ENCODE measurements at places on chromosomes 7 and 10. TPM values are rescaled to one million over a fixed set of nuclear protein-coding genes. Genes with fewer than 3 reads are reported as not detected.

DNA sequence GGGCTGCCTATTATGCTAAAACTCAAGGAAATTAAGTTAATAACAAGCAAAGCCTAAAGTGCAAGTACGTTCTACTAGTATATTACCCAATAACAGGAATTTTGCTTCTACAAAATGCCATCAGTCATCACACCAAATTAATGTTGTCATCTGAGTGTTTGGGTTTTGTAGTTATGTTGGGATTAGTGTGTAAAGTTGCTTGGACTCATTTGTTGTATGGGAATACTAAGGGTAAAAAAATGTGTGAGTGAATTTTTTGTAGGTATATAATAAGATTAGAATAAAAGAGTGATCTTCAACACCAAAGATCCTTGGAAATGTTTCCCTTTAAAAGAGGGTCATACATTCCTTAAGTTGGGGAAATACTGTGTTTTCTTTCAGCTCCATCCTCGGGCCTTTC lies 38.6 kb downstream of the NRP1 start:
- H3K27ac ChIP-seq = peak overlapping the region; percentile 50
- H3K4me1 ChIP-seq = peaks cover 23% of the 10 kb centered on the region
- H3K36me3 ChIP-seq = peaks cover 13% of the 10 kb centered on the region
- H3K27me3 ChIP-seq = no peaks in the 10 kb centered on the region
- no peak overlapping the region for H3K4me3 ChIP-seq

DNA sequence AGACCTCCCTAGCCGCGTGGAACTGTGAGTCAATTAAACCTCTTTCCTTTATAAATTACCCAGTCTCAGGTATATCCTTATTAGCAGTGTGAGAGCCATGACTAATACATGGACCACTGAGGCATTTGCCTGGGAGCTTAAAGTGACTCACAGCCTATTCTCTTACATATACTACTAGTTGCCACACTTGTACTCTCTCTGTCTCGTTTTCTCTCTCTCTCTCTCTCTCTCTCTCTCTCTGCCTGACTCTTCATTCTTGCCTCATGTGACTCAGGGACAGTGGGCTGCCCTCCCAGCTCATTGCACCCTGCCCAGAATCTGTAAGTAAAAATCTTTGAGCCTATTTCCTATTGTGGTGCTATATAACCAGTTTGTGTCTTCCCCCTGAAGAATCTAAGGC lies 238.5 kb upstream of the MAGI2 start:
- no peak for DNase-seq
- no peak overlapping the region for H3K4me3 ChIP-seq
- H3K4me1 ChIP-seq = no peaks in the 10 kb centered on the region
- no peak overlapping the region for H3K27ac ChIP-seq
- H3K27me3 ChIP-seq = no peaks in the 10 kb centered on the region

GRCh38 chr10:19811540-19811939 lies 4.7 kb upstream of the PLXDC2 start:
- no peak overlapping the region for H3K27ac ChIP-seq
- no peaks in the 10 kb centered on the region for H3K4me1 ChIP-seq
- H3K4me3 ChIP-seq = no peak overlapping the region
- H3K27me3 ChIP-seq = no peaks in the 10 kb centered on the region

SLC35G1 gene
- 6.0 TPM for total RNA-seq

DNA sequence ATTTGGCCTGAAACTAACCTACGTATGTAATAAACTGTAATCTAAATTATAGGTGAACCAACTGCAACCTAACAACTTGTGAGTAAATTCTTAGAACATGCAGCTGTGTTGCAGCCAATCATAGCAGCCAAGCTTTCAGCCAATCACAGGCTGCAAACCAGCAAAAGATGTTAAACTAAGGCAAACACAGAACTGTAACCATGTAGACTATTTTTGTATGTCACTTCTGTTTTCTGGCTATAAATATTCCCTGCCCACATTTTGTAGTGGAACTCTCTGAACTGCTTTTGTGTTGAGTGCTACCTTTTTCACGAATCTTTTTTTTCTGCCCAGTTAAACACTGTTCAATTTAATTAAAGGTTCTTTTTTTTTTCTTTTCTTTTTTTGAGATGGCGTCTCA lies 28.2 kb upstream of the ZPBP start:
- no peak overlapping the region for H3K27ac ChIP-seq
- no peaks in the 10 kb centered on the region for H3K27me3 ChIP-seq
- no peaks in the 10 kb centered on the region for H3K36me3 ChIP-seq
- no peak for DNase-seq
- no peaks in the 10 kb centered on the region for H3K4me1 ChIP-seq

DNA sequence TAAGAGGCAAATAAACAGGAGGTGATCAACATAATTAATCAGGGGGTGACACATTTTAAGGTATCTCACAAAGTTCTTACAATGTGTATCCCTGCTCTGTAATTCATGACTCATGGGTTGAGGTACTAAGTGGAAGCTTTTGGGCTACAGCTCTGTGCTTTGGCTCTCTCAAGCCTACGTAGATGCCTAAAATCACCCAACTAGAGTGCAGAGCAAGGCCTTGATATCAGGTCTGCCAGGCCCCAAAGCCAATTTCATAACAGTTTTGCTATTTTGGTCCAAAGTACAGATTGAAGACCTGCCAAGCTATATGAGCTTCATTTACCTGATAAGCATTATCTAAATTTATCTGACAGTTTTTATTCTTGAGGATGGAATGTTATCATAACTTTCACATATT lies 175.3 kb upstream of the BET1 start:
- no peaks in the 10 kb centered on the region for H3K4me1 ChIP-seq
- H3K36me3 ChIP-seq = no peaks in the 10 kb centered on the region
- no peak overlapping the region for H3K27ac ChIP-seq
- H3K4me3 ChIP-seq = no peak overlapping the region
- no peak for DNase-seq

- no peak overlapping the region for H3K27ac ChIP-seq
- H3K36me3 ChIP-seq = no peaks in the 10 kb centered on the region
- H3K4me3 ChIP-seq = no peak overlapping the region
- no peaks in the 10 kb centered on the region for H3K27me3 ChIP-seq
Measured at GRCh38 chr7:37493810-37494209, 45.1 kb upstream of the ELMO1 start.

ABLIM1 gene
- total RNA-seq = 148 TPM

- no peak overlapping the region for H3K4me3 ChIP-seq
- no peak for DNase-seq
- H3K36me3 ChIP-seq = no peaks in the 10 kb centered on the region
- no peaks in the 10 kb centered on the region for H3K27me3 ChIP-seq
Measured at GRCh38 chr10:78650122-78650521, 418.6 kb upstream of the ZMIZ1 start.

GRCh38 chr7:36261019-36261754 lies 108.1 kb downstream of the EEPD1 start:
- H3K4me1 ChIP-seq = peaks cover 8% of the 10 kb centered on the region
- no peaks in the 10 kb centered on the region for H3K36me3 ChIP-seq
- H3K4me3 ChIP-seq = no peak overlapping the region
- no peaks in the 10 kb centered on the region for H3K27me3 ChIP-seq

DNA sequence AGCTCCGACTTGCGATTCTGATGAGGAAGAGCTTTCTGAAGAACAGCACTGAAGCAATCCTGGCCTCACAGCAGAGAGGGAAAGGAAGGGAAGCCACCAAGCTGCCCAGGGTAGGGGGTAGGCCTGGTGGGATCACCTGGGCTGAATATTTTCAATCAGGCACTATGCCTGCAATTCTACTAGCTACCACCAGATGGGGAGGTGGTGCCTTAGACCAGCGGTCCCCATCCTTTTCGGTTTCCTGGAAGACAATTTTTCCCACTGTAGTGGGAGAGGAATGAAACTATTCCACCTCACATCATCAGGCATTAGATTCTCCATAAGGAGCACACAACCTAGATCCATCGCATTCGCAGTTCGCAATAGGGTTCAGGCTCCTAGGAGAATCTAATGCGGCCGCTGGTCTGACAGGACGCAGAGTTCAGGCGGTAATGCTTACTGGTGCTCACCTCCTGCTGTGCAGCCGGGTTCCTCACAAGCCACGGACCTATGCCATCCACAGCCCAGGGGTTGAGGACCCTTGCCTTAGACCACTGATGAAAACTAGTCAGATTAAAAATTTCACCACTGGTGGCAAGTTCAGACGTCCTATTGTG lies 2.7 kb downstream of the LRRC20 start:
- H3K36me3 ChIP-seq = no peaks in the 10 kb centered on the region
- peaks cover 30% of the 10 kb centered on the region for H3K4me1 ChIP-seq
- H3K27ac ChIP-seq = peak overlapping the region; percentile 88
- no peak for DNase-seq

DNA sequence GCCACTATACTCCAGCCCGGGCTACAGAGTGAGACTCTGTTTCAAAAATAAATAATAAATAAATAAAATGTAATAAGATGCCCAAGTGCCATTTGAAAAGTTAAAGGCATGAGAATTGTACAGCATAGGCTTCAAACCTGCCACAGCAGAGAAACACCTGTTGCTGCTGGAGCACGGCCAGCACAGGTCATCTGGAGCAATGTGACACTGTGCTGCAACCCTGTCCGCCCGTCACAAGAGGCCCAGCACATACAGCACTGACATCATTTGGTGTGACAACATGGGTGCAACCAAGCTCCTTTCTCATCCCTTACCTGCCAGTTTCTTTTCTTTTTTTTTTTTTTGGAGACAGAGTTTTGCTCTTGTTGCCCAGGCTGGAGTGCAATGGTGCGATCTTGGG lies 1.3 kb downstream of the RFC2 start:
- no peaks in the 10 kb centered on the region for H3K27me3 ChIP-seq
- no peak for DNase-seq
- peaks cover 13% of the 10 kb centered on the region for H3K36me3 ChIP-seq
- no peak overlapping the region for H3K27ac ChIP-seq

SEMA4G gene
- total RNA-seq = 18.1 TPM

THSD7A gene
- 2.0 TPM for total RNA-seq

SKIDA1 gene
- total RNA-seq = 42.4 TPM

GRCh38 chr7:132234711-132235110 lies 341.6 kb downstream of the PLXNA4 start:
- DNase-seq = peak; percentile 82
- H3K4me3 ChIP-seq = no peak overlapping the region
- no peak overlapping the region for H3K27ac ChIP-seq
- H3K4me1 ChIP-seq = peaks cover 22% of the 10 kb centered on the region
- H3K27me3 ChIP-seq = no peaks in the 10 kb centered on the region
- H3K36me3 ChIP-seq = no peaks in the 10 kb centered on the region

DNA sequence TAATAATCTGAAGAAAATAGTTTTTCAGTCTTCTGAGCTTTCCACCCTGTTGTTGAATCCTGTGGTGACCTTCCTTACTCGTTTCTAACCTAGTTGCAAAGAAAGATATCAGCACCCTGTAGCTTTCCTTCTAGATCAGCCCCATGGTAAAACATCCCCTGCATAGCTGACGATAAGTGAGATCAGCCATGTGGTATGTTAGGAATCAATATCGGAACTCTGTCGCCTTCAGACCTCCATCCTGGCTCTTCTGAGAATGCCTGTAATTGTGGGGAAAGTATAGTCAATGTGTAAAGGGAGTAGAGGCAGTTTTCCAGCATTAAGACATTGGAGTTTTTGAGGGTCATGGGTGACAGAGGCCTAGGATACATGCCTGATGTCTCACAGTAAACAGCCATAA lies 151.8 kb downstream of the LRRC4 start:
- DNase-seq = no peak
- no peak overlapping the region for H3K27ac ChIP-seq
- no peak overlapping the region for H3K4me3 ChIP-seq
- peaks cover 18% of the 10 kb centered on the region for H3K4me1 ChIP-seq

- no peak for DNase-seq
- no peaks in the 10 kb centered on the region for H3K27me3 ChIP-seq
- H3K4me3 ChIP-seq = no peak overlapping the region
- no peaks in the 10 kb centered on the region for H3K36me3 ChIP-seq
- no peaks in the 10 kb centered on the region for H3K4me1 ChIP-seq
Measured at GRCh38 chr7:90484706-90485105, 15.3 kb downstream of the PTTG1IP2 start.

HOXA10 gene
- total RNA-seq = not detected

- no peak overlapping the region for H3K27ac ChIP-seq
- DNase-seq = no peak
- H3K27me3 ChIP-seq = peaks cover 68% of the 10 kb centered on the region
- no peaks in the 10 kb centered on the region for H3K36me3 ChIP-seq
- H3K4me1 ChIP-seq = peaks cover 13% of the 10 kb centered on the region
Measured at GRCh38 chr10:59173414-59173813, 3.0 kb upstream of the PHYHIPL start.

CHST15 gene
- 1.9 TPM for total RNA-seq

DNA sequence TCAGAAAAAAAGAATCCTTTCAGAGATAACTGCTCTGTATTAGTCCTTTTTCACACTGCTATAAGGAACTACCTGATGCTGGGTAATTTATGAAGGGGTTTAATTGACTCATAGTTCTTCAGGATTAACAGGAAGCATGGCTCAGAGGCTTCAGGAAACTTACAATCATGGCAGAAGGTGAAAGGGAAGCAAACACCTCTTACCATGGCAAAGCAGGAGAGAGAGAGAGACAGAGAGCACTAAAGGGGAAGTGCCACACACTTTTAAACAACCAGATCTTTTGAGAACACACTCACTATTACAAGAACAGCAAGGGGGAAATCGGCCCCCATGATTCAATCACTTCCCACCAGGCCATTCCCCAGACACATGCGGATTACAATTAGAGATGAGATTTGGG lies 114.2 kb downstream of the TES start:
- no peak overlapping the region for H3K4me3 ChIP-seq
- no peak for DNase-seq
- H3K27ac ChIP-seq = no peak overlapping the region
- no peaks in the 10 kb centered on the region for H3K36me3 ChIP-seq
- H3K27me3 ChIP-seq = no peaks in the 10 kb centered on the region

CTTNBP2 gene
- 51.2 TPM for total RNA-seq

DNA sequence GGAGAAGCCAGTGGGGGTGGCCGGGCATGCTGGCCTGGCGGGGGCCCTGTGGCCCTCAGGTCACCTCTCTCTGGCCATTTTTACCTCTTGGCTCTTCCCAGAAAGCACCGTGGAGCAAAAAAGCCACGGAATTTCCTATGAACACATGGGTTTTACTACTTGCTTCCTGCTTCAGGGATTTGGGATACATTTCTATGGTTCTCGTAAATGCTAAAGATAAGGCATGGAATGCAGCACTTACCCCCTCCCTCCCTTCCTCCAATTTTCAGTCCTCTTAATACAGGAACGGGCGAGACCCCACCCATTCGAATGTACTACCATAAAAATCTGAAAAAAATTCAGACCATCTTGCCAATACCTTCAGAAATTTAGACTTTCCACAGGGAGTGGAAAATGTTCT lies 279.7 kb downstream of the ARHGAP12 start:
- H3K27ac ChIP-seq = no peak overlapping the region
- H3K27me3 ChIP-seq = no peaks in the 10 kb centered on the region
- no peak for DNase-seq

SLC16A12 gene
- total RNA-seq = 7.0 TPM

- no peak for DNase-seq
- H3K4me3 ChIP-seq = no peak overlapping the region
- no peaks in the 10 kb centered on the region for H3K27me3 ChIP-seq
- H3K4me1 ChIP-seq = no peaks in the 10 kb centered on the region
- no peaks in the 10 kb centered on the region for H3K36me3 ChIP-seq
- H3K27ac ChIP-seq = no peak overlapping the region
Measured at GRCh38 chr7:38655833-38656774, 24.9 kb upstream of the AMPH start.
